ENCODE measurements at places on chromosomes 5 and 9. TPM values are rescaled to one million over a fixed set of nuclear protein-coding genes. Genes with fewer than 3 reads are reported as not detected.

GRCh38 chr9:75365196-75365595 is 276.9 kb downstream of the OSTF1 start:
- no peak for DNase-seq

GRCh38 chr5:11507156-11507910 is 396.9 kb downstream of the CTNND2 start:
- DNase-seq: no peak

- DNase-seq: no peak
Observed at GRCh38 chr5:150788977-150789376, 10.4 kb downstream of the SMIM3 start.

The OBP2B gene
- polyA plus RNA-seq: not detected

DNA sequence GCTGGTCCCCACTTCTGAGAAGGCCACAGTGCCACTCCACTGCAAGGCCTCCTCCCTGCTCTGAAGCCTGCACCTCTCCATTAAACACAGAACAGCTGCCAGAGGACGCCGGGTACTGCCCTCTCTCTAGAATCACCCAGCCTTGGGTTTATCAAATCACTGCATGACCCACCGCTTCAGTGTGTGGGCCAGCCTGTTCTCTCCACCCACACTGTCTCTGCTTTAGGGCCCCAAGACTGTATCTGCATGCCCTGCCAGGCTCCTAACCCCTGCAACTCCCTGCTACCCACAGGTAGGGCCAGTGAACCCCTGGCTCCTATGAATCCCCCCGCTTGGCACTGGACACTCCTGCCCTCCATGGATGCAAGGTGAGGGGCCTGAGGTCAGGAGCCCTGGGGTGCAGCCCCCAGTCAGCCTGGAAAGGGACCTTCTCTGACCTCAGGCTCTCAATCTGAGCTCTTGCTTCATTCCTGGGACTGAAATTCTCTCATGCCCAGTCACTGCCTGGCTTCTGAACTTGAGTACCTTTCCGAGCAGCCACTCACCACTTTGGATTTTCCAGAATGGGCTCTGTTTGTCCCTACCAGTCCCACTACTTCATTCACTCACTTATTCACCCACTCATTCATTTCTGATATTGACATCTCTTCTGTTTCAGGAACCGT is 206.3 kb downstream of the GABBR2 start:
- no peak for DNase-seq

The HAND1 gene
- polyA plus RNA-seq: not detected

The RNF208 gene
- polyA plus RNA-seq: 0.57 TPM

The CDH9 gene
- not detected for polyA plus RNA-seq

The PTGES gene
- polyA plus RNA-seq: not detected

- no peak for DNase-seq
Observed at GRCh38 chr5:15737036-15737821, 237.2 kb downstream of the FBXL7 start.

GRCh38 chr5:1158647-1159340 is 42.6 kb upstream of the SLC6A19 start:
- DNase-seq: no peak

- no peak for DNase-seq
Observed at GRCh38 chr9:37574241-37574721, 1.9 kb downstream of the FBXO10 start.

GRCh38 chr5:7642029-7642428 is 208.9 kb downstream of the CFAP90 start:
- no peak for DNase-seq

- DNase-seq: no peak
Observed at GRCh38 chr9:98860871-98861293, 53.4 kb downstream of the GALNT12 start.

The PCDHGA5 gene
- not detected for polyA plus RNA-seq

The FOXD4L5 gene
- not detected for polyA plus RNA-seq

The RCL1 gene
- polyA plus RNA-seq: 46.4 TPM

GRCh38 chr5:135395451-135395850 is 3.6 kb downstream of the MACROH2A1 start:
- no peak for DNase-seq

DNA sequence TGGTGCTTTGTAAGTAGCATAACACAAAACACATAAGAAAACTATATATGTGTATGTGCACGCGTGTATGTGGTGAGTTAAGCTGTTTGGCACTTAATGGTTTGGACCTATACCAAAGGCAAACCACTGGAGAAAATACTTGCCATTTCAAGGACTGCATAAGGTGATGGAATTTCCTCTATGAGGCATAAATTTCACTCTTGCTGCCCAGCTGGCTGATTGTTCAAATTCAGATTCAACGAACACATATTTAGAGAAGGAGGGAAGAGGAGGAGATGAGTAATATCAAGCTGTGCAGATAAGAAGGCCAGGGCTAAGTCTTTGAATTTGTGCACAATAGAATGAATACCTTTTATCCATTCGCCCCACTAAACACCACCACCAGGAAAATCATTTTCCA is 470.6 kb upstream of the MPDZ start:
- DNase-seq: no peak

DNA sequence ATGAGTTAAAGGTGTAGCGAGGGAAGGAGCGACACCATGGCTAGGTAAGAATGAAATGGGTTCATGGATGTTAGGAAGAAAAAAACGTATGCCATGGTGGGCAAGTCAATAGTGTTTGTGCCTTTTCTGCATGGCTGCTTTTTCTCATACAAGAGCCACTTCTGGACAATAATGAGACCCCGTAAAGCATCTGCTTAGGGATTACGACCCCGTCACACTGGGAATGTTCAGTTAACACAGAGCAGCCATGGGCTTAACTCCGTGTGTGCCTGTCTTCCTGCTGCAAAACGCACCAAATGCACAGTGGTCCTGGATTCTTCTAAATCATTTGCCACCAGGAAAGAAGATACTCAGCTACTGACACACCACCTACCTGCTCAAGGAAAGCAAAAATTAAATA is 81.8 kb downstream of the NFIB start:
- no peak for DNase-seq

GRCh38 chr5:171673328-171673727 is 112.3 kb upstream of the SMIM23 start:
- no peak for DNase-seq

GRCh38 chr5:135185481-135186065 is 151.5 kb upstream of the PITX1 start:
- no peak for DNase-seq

GRCh38 chr5:141822144-141822543 is 56.1 kb downstream of the PCDH1 start:
- no peak for DNase-seq

The CAVIN4 gene
- polyA plus RNA-seq: not detected

- no peak for DNase-seq
Observed at GRCh38 chr9:107548298-107549142, 59.0 kb upstream of the KLF4 start.

The CCDC180 gene
- polyA plus RNA-seq: 0.60 TPM

The CARTPT gene
- not detected for polyA plus RNA-seq

The FAT2 gene
- 0.01 TPM for polyA plus RNA-seq

DNA sequence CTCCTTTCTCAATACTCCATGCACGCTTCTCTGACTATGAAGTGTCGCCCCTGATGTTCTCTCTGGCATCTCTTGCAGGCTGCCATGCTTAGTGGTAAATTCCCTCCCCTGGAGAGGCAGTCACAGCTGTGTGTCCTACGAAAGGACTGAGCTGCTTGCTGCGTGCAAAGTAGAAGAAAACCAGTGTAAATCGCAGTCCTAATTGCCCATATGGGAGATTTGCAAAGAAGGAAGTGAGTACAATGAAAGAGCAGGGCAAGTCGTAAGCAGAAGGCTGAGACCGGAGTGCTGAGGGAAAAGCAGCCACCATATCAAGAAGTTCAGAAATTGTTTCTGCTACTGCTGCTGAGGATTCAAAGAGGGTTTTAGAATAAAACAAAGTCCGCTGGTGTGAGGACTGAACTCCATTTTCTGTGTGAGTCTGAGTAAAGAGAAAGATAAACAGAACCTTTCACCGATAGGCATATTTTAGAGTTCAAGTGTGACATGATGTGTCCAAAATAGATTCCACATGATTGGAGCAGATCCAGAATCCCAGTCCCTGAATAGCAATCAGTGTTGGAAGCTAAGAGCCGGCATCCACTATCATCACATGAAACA is 507.8 kb upstream of the MPDZ start:
- DNase-seq: no peak

The INSL4 gene
- not detected for polyA plus RNA-seq

- DNase-seq: no peak
Observed at GRCh38 chr9:88837731-88838130, 153.5 kb upstream of the S1PR3 start.

DNA sequence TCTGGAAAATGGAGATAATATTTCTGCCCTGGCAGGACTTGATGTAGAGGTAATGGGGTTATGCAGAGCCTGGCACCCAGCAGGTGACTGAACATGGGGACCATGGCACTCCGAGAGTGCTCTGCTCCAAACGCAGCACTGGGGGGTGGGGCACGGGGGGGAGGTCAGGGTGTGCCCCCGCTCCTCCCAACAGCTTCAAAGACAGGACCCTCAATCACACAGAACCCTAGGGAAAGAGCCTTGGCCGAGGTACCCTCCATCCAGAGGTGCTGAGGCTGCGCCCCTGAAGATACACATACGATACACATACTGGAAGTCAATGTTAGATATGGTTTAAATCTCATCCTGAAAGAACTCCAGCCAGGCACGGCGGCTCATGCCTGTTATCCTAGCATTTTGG is 26.6 kb upstream of the CEP72 start:
- no peak for DNase-seq

- DNase-seq: no peak
Observed at GRCh38 chr5:95446560-95447221, 55.5 kb downstream of the FAM81B start.

- DNase-seq: no peak
Observed at GRCh38 chr5:145292278-145292677, 542.9 kb downstream of the PRELID2 start.

- no peak for DNase-seq
Observed at GRCh38 chr9:3398232-3398648, 127.6 kb downstream of the RFX3 start.

Data from GM12878 (cell line).